ENCODE measurements at places on chromosomes 4 and X.

DNA sequence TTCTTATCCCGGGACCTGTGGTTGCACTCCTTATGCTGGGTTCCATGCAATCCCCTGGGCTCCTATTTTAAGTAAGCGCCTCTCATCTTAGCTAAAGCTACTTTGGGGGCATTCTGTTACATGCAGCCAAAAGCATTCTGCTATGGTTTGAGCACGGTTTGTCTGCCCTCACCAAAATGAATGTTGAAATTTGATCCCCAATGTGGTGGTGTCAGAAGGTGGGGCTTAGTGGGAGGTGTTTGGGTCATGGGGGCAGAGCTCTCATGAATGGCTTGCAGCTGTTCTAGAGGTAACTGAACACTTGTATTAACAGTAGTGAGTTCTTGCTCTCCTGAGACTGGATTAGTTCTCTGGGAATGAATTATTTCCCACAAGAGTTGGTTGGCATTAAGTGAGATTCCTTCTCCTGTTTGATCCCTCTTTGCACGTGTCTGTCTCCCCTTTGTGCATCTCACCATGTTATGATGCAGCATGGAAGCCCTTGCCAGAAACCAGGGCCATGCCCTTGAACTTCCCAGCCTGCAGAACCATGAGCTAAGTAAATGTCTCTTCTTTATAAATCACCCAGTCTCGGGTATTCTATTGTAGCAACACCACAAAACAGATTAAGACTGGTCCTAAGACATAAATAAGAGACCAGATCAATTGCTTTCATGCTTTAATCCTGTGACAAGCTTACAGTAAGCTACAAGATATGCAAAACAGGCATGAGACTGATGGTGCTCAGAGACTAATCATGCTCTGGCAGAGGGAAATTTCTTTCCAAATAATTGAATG is 141.8 kb downstream of the TSPAN5 start:
- DNase-seq = peak; percentile 22

- DNase-seq = no peak
Observed at GRCh38 chrX:26788402-26788998, 572.5 kb downstream of the MAGEB5 start.

- no peak for DNase-seq
Observed at GRCh38 chr4:19346636-19347035, 905.1 kb upstream of the SLIT2 start.

GRCh38 chr4:69075061-69075792 is 21.0 kb upstream of the UGT2B7 start:
- DNase-seq = peak; percentile 46

- DNase-seq = peak; percentile 57
Observed at GRCh38 chr4:173167758-173168395, 734 bp upstream of the GALNT7 start.

DNA sequence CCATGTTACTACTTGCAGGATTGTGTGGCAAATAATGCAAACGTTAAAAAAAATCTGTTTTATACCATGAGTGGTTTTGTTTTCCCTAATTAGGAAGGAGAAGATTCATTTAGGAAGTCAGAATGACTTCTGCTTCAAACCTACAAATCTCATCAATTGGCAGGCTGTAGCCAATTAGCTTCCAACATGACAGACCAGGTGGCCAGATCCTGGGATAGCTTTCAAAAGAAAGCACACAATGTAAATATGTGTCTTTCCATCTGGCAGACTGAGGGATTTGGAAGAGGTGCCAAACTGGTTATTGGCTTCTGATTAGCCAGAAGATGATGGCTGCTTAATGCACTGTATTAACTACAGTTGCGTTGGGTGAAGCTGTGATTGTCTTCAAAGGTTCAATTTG is 432.8 kb downstream of the ANKRD50 start:
- DNase-seq = no peak

GRCh38 chrX:31223817-31224216 is 152.0 kb upstream of the FTHL17 start:
- DNase-seq = peak; percentile 70

DNA sequence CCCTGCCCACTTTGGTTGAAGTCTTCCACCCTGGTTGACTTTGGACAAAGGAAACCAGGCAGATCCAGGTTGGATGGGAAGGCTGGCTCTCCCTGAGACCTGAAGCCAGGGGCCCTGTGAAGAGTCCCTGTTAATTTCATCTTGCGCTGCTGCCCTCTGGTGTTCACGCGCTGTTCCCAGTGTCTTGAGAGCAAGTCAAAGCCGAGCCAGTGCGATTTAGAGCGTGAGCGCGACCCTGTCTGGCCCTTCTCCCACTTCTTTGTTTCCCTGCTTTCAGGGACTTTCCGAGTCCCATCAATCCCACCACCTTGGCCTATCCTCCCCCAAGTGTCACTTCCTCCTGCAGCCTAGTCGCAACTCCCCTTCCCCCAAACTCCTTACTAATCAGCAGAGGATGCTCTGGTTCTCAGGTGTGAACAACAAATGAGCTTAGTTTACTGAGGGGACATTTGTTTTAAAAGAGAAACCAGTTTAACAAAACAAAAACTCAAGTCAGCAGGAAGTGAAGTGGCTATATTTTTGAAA is 25.8 kb upstream of the CHRNA9 start:
- DNase-seq = peak; percentile 84

GRCh38 chrX:122579526-122579925 is 604.6 kb upstream of the GRIA3 start:
- peak; percentile 63 for DNase-seq

Measured in ELR (cell line).